ENCODE measurements at places on chromosomes 1 and 21. TPM values are rescaled to one million over a fixed set of nuclear protein-coding genes. Genes with fewer than 3 reads are reported as not detected.

The KIRREL1 gene
- total RNA-seq = 35.2 TPM

The CCDC30 gene
- 0.56 TPM for total RNA-seq

The S100A7 gene
- not detected for total RNA-seq

The KCNQ4 gene
- 3.0 TPM for total RNA-seq

GRCh38 chr1:23564529-23565122 lies 5.3 kb upstream of the ID3 start:
- no peaks in the 10 kb centered on the region for H3K36me3 ChIP-seq
- peaks cover 48% of the 10 kb centered on the region for H3K4me1 ChIP-seq
- H3K27ac ChIP-seq = no peak overlapping the region
- DNase-seq = no peak

DNA sequence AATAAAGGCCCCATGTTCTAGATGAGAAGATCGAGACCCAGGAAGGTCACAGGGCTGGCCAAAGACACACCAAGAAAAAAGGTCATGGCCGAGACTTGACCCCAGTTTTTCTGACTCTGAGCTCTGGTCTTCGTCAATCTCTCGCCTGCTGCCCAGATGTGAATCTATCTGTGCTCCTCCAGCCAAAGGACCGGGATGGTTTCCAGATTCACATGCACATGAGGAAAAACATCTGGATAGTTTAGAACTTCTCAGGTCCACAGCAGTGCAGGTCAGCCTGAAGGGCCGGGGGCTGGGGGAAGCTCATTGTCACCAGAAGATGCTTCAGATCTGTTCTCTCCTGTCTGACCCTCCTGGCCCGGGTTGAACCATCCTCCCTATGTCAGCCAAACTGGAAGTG lies 49.0 kb downstream of the KCNN3 start:
- H3K4me1 ChIP-seq = 0 out of 2 replicates have a peak, but pooled peaks cover 8% of the 10 kb centered on the region
- H3K27ac ChIP-seq = no peak overlapping the region
- H3K27me3 ChIP-seq = no peaks in the 10 kb centered on the region
- H3K36me3 ChIP-seq = no peaks in the 10 kb centered on the region
- no peak overlapping the region for H3K4me3 ChIP-seq

- peaks cover 18% of the 10 kb centered on the region for H3K4me1 ChIP-seq
- no peaks in the 10 kb centered on the region for H3K27me3 ChIP-seq
- H3K4me3 ChIP-seq = no peak overlapping the region
- no peak overlapping the region for H3K27ac ChIP-seq
- no peak for DNase-seq
Measured at GRCh38 chr1:171805395-171806115, 24.1 kb downstream of the METTL13 start.

DNA sequence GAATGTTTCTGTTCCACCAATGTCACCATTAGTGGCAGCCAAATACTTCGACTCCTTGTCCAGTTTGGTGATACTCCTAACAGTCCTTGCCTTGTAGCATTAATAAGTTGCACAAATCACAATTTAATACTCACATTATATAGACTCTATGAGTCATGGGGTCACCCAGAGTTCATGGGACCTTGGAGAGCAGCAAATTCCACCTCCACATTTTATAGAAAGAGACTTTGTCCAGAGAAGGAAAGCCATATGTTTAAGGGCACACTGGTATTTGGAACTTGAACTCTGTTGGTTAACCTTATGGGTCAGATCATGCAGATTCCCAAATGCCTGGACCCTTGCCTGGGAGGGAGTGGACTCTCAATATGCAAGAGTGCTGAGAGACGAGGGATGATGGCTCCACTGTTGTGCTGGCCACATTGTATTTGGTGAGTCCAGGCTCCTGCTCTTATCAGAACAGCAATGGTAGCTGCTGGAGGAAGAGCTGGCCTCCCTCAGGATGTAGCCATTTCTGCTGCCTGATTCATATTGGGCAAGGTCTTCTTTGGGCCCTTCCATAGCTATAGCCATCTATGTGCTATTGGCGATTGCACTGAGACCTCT lies 30.6 kb downstream of the DNAJC6 start:
- no peaks in the 10 kb centered on the region for H3K27me3 ChIP-seq
- no peaks in the 10 kb centered on the region for H3K36me3 ChIP-seq
- no peak overlapping the region for H3K27ac ChIP-seq
- DNase-seq = no peak

All from GM23338 (cell line).